ENCODE measurements at places on chromosomes 5 and 9.

DNA sequence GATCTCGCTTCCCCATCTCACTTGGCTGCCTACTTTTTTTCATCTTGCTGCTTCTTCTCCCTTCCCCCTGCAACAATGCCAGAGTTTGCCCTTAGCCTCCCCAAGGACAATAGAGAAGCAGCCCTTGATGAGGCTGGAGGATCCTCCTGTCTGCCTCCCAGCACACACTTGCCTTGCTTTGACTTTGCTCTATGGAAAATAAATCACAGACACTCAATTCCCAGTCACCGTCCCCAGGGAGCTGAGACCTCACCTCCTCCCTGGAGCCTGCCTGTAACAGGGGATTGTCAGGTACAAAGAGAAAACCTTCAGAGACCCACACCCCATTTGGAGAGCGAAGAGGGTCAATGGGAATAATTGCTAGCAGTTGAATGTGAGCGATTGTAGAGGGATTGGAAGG, 242.1 kb upstream of the ZNF462 start:
- no peak for DNase-seq

DNA sequence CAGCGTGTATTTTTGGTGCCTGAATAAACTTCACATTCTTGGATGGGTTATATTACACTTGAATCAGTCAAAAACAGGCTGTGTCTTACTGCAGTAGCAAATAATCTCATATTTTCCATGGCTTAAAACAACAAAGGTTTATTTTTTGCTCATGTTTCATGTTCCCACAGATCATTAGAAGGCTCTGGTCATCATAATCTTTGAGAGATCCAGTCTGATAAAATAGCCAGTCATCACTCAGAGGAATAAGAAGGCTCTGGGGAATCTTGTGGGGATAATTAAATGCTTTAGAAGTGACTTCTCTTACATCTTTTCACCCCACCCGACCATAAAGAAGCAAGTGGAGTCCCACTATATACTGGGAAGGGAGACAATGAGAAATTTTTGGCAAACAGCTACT, 417.7 kb downstream of the PSAT1 start:
- DNase-seq = no peak

DNA sequence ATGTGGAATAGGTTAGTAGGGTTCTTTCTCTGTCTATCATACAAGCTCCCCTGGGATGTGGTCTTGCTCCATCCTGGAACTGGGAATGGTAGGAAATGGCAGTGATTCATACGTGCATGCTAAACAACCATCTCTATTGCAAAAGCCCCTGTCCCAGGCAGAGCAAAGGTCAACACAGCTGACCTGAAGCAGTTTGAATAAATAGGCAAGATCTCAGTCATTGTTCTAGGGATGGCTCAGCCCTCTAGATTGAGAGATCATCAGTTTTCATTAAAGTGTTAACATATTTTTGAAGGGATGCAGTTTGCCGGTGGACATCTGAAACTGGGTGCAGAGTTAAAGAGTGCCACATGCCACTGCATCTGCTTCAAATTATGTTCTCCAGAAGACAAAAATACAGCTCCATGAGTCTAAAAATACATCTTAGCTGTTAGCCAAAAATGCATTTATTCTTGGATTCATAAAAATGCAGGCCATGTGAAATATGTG, 224.1 kb downstream of the ESM1 start:
- no peak for DNase-seq

GRCh38 chr9:132769906-132770769, 99.9 kb downstream of the GTF3C4 start:
- peak; percentile 77 for DNase-seq
